Stimulated activated CD4-positive, alpha-beta T cell treated with anti-CD3 and anti-CD28 coated beads, Interleukin-1b, Interleukin-23, amount 100 ng/mL, for 4 hours (primary cell): ENCODE measurements at places on chromosomes 5 and 9.

DNA sequence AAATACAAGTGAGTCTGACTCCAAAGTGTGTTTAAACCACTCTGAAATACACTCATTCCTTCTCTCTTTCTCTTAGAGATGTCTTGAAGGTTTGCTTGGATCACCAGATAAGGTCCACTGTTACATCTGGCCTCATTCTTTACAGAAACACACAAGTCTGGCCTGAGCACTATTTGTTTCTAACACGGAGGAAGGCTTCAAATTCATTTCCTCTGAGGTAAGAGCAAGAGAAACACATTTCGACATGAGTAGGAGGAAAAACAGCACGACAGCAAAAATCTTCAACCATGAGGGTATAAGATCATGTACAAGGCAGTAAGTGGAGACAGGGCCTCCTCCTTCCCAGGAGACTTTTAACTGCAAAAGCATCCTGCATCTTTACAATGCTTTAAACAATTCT lies 8.0 kb downstream of the SIL1 start:
- DNase-seq = no peak

GRCh38 chr9:38015266-38015665 lies 53.8 kb downstream of the SHB start:
- DNase-seq = no peak

DNA sequence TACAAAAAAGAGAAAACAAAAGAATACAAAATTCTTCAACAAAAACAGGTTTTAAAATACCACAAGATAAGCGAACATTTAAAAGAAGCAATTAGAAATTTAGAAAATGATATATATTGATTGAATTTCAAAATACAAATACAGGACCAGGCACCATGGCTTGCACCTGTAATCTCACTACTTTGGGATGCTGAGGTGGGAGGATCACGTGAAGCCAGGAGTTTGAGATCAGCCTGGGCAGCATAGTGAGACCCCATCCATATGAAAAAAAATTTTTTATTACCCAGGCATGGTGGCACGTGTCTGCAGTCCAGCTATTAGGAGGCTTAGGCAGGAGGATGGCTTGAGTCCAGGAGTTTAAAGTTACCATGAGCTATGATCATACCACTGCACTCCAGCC lies 109.9 kb upstream of the SLC30A5 start:
- no peak for DNase-seq

DNA sequence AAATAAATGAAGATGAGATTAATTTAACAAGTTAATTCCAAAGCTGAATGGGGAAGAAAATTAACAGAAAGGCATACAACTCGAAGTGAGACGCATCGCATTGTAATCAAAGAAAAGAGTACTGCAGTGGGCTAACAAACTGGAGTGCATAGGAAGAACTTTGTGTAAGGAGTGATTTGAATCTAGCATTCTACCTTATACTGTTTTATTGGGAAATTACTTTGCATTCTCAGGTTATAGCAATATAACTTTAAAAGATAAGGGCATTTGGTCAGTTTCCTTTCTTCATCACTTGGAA lies 124.5 kb upstream of the TLE4 start:
- no peak for DNase-seq

GRCh38 chr9:127927988-127928675 lies 2.4 kb downstream of the PIP5KL1 start:
- DNase-seq = no peak

- no peak for DNase-seq
Measured at GRCh38 chr9:126531035-126531571, 82.6 kb upstream of the LMX1B start.
